B cell (primary cell): ENCODE measurements at places on chromosomes 6 and 20. TPM values are rescaled to one million over a fixed set of nuclear protein-coding genes. Genes with fewer than 3 reads are reported as not detected.

- DNase-seq: no peak
These were observed 546.3 kb upstream of the CITED2 start for GRCh38 chr6:139920776-139921100.

DNA sequence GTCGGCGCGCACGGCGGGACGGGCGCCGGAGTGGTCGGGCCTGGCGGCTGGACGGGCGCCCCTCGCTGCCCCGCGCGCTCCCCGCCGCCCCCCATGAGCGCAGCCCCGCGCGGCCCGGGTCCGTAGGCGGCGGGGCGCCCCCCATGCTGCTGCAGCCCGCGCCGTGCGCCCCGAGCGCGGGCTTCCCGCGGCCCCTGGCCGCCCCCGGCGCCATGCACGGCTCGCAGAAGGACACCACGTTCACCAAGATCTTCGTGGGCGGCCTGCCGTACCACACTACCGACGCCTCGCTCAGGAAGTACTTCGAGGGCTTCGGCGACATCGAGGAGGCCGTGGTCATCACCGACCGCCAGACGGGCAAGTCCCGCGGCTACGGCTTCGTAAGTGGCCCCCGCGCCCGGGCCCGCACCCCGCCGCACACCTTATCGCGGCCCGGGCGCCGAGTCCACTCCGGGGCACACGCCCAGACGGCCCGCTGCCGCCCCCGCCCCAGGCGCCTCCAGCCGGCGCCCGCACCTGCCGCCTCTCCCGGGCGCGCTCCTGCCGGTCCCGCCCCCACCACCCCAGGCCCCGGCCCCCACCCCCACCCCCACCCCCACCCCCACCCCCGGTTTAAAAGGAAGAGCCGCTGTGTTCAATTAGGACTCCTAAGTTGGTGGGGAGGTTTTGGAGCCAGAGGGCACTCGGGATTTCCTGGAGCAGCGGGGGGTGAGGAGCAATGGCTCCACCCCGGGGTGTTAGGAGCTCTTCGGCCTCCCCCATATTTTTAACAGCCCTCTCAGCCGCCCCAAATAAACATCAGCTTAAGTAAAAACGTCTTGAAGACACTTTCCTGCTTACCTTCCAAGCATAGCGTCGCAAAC is 474 bp downstream of the RBM38 start:
- DNase-seq: peak; percentile 70

GRCh38 chr6:128415387-128415786 is 105.0 kb downstream of the PTPRK start:
- no peak for DNase-seq

GRCh38 chr6:119148098-119148824 is 69.8 kb upstream of the FAM184A start:
- DNase-seq: peak; percentile 15

DNA sequence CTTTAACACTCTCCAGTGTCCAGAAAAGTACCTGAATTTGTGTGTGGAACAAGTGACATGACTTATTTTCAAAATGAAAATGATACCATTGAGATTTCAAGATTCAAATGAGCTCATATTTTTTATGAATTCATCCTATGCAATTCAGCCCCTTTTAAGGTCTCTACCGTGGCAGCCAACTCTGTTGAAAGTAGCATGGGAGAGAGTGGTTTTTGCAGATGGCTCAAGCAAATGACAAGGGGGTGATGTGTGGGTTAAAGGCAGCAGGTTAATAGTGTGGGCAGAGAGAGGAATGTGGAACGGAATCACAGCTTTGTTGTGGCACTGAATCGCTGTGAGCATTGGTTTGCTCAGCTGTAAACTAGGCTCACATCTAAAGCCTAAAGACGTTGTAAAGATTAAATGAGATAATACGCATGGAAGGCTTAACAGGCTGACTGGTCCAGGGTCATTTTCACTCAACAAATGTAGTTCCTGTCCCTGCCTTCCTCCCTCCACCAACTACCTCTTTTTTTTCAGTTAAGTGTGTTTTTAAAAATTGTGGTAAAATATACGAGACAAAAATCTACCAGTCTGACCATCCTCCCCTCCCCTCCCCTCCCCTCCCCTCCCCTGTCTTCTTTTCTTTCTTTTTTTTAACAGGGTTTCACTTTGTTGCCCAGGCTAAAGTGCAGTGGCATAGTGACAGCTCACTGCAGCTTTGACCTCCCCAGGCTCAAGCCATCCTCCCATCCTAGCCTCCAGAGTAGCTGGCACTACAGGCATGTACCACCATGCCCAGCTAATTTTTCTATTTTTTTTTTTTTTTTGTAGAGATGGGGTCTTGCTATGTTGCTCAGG is 114.7 kb upstream of the ZNF217 start:
- DNase-seq: peak; percentile 46

Gene GJA10
- not detected in 2 replicates for total RNA-seq

Gene MLN
- not detected in 2 replicates for total RNA-seq
